Islet precursor cell (in vitro differentiated cells): ENCODE measurements at places on chromosomes 4 and X.

DNA sequence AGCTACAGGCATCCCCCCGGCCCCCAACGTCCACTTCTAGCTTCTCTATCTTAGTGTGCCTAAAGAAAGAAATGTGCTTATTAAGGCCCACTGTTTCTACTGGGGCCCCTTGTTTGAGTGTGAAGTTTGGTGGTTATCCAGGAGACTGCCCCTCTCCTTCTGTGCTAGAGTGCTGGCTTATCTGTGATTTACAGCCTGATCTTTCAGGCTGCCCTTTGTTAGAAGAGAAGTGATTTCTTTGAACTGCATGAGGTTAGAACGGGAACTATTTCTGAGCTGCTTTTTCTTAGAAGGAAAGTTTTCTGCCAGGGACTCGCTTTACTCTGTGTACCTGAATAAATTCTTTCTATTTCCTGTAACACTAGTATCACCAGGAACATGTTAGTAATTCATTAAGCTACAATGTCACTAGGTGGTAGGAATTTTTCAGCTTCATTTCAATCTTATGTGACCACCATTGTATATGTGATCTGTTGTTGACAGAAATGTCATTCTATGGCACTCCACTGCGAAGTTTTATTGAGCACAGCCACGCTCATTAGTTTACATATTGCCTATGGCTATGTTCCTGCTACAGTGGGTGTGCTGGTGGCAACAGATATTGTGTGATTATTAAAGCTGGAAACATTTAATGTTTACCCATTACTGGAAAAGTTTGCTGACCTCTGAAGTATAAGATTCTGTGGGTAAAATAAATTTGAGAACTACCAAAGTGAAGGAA, 193.8 kb upstream of the CXorf51B start:
- no peak for DNase-seq

- peak; percentile 45 for DNase-seq
These were observed 34.0 kb upstream of the NR0B1 start for GRCh38 chrX:30343206-30343605.

- no peak for DNase-seq
These were observed 213.6 kb upstream of the NRK start for GRCh38 chrX:105608745-105609144.

DNA sequence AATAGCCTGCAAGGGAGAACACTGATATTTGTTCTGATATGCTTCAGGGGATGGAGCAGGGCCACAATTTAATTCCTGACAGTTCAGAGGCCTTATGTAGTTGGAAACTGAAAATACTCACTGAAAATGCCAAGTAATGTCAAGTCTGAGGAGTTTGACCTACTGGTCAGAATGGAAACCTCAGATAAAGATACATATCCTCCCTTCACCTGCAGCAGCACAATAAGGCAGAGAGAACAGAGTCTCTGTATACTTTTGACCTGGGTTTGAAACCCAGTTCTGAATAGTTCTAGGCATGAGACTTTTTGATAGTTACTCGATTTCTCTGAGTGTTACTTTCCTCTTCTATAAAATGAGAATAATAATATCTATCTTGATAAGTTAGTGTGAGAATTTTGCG, 65.8 kb upstream of the TRPC5 start:
- no peak for DNase-seq

GRCh38 chr4:73520821-73521220, 39.3 kb downstream of the AFM start:
- peak; percentile 67 for DNase-seq

DNA sequence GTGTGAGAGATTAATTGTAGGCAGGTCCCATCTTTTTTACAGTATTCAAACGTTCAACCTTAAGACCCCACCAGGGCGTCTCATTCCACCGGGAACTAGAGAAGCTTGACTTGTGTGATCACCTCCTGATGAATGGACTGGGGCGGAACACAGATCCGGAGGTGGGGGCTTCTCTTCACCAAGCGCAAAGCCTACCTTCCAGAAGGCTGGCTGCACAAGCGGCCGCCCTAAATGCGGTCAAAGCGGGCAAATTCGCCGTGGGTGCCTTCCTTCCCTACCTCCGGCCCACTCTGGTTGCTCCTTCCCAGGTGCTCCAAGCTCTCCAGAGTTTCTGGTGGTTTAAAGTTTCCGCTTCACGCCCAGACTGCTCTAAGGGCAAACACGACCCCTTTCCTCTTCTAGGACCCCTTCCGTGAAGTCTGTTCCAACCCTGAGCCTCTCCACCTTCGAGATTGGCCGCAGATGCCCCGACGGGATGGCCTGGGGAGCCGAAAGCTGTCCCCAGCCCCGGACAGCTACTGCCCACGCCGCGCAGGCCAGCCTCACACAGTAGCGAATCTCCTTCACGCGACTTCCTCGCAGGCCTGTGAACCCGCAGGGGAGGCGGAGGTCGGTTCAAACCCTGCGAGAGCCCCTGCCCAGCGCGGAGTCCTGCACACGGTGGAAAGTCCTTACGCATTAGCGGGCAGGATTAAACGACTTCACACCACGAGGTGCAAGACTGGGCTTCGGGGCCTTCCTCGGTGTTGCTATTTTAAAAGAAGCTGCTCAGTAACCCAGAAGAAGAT, 1.6 kb upstream of the WWC2 start:
- peak; percentile 75 for DNase-seq

DNA sequence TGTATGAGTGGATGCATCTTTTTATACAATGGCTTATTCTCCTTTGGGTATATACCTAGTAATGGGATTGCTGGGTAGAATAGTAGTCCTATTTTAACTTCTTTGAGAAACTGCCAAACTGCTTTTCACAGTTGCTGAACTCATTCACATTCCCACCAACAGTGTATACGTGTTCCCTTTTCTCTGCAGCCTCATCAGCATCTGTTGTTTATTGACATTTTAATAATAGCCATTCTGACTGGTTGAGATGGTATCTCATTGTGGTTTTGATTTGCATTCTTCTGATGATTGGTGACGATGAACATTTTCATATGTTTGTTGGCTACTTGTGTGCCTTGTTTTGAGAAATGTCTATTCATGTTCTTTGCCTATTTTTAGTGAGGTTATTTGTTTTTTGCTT, 687.0 kb upstream of the EPHA5 start:
- DNase-seq = no peak

DNA sequence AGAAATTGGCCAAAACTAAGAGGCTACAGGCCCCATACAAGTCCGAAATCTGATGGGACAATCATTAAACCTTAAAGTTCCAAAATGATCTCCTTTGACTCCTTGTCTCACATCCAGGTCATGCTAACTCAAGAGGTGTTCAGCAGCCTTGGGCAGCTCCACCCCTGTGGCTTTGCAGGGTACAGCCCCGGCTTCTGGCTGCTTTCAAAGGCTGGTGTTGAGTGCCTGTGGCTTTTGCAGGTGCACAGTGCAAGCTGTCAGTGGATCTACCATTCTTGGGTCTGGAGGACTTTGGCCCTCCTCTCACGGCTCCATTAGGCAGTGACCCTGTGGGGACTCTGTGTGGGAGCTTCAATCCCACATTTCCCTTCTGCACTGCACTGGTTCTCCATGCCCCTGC, 329.1 kb upstream of the MAD2L1 start:
- DNase-seq = no peak

DNA sequence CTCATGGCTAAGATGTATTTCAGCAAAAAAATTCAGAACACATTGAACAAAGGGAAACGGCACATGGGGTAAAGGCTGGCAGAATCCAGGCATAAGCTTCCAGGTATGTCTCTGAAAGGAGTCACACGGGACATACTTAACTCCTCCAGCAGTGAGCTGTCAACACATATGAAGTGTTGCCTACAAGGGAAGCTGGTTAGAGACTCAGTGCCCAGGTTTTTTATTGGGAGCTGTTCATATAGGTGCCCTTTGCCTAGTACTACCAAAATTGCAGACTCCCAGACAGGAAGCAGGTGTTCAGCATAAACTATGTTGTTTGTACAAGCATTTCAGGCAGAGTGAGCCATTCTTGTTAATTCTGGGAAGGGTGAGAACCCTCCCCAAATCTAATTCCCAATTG, 77.4 kb upstream of the PUDP start:
- DNase-seq = no peak

GRCh38 chrX:154730253-154730891, 20.5 kb downstream of the GAB3 start:
- DNase-seq = no peak

DNA sequence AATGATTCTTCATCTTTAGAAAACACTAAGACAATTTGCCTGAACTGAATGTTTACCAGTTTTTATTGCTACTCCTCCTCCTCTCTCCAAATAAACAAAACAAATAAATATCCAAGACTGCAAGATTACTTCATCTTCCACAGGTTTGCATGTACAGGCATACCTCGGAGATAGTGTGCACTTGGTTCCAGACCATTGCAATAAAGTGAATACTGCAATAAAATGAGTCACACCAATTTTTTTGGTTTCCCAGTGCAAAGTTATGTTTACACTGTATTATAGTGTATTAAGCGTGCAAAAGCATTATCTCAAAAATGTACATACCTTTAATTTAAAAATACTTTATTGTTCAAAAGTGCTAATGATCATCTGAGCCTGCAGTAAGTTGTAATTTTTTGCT, 53.3 kb downstream of the FBXL5 start:
- DNase-seq = no peak

GRCh38 chr4:94758700-94759399, 1.1 kb downstream of the BMPR1B start:
- peak; percentile 58 for DNase-seq

- no peak for DNase-seq
These were observed 4.5 kb upstream of the TREX2 start for GRCh38 chrX:153450114-153450948.

DNA sequence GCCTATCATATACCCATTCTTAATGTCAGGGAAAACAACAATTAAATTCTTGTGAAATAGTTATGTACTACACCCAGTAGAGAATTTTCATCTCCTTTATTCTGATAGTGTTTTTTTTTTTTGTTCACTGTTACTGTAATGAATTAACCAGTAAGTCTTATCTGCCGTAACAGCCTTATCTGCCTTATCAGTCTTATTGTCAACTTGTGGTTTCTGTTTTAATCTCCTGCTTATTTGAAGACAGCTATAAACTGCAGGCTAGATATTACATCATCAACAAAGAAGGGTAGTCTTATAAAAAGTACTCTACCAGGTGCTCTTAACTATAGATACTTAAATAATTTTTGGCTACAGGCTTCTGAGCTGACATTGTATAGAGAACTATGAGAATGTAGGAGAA, 79.5 kb downstream of the MAGEB5 start:
- DNase-seq = no peak

GRCh38 chr4:167020410-167020809, 213.9 kb downstream of the SPOCK3 start:
- DNase-seq = no peak

DNA sequence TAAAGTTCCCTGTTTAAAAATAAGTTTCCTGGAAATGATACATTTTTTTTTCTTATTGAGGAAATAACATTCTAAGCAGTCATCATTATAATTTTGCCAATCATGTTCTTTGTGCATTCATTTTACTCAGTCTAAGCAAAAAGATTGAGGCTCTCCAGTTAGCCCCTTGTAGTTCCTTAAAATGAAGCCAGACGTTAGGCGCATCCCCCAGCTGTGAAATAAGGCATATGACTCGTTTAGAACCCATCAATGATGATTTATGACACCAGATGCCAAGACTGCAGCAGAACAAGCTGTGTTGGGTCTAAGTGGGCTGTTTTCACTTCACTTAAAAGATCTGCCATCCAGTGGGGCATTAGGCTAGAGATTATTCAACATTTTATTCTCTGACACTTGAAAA, 17.0 kb downstream of the PDGFC start:
- DNase-seq = peak; percentile 62

GRCh38 chr4:75512386-75513211, 1.6 kb downstream of the RCHY1 start:
- DNase-seq = peak; percentile 70

DNA sequence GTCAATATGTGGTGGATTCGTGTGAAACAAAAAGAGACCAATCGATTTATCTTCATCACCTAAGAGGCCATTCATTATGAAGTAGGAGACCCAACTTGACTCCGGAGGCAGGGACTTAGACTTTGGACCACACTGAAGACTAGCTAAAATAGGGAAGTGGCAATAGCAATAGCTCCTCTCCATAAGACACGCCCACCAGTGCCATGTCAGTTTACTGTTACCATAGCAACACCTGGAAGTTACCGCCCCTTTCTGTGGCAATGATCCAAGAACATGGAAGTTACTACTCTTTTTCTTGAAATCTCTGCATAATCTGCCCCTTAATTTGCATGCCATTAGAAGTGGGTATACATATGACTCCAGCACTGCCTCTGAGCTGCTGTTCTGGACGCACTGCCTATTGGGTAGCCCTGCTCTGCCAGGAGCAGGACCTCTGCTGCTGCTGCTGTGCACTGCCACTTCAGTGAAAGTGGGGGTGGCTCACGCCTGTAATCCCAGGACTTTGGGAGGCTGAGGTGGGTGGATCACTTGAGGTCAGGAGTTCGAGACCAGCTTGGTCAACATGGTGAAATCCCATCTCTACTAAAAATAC, 163.2 kb downstream of the PRKX start:
- DNase-seq = peak; percentile 25

- no peak for DNase-seq
These were observed 127.5 kb downstream of the HS3ST1 start for GRCh38 chr4:11301075-11301660.
